ENCODE measurements at places on chromosomes 7 and 10. TPM values are rescaled to one million over a fixed set of nuclear protein-coding genes. Genes with fewer than 3 reads are reported as not detected.

- H3K27ac ChIP-seq = no peak overlapping the region
- peaks cover 9% of the 10 kb centered on the region for H3K36me3 ChIP-seq
- H3K4me3 ChIP-seq = no peak overlapping the region
- no peaks in the 10 kb centered on the region for H3K27me3 ChIP-seq
Measured at GRCh38 chr10:121803611-121804010, 124.2 kb downstream of the ATE1 start.

DNA sequence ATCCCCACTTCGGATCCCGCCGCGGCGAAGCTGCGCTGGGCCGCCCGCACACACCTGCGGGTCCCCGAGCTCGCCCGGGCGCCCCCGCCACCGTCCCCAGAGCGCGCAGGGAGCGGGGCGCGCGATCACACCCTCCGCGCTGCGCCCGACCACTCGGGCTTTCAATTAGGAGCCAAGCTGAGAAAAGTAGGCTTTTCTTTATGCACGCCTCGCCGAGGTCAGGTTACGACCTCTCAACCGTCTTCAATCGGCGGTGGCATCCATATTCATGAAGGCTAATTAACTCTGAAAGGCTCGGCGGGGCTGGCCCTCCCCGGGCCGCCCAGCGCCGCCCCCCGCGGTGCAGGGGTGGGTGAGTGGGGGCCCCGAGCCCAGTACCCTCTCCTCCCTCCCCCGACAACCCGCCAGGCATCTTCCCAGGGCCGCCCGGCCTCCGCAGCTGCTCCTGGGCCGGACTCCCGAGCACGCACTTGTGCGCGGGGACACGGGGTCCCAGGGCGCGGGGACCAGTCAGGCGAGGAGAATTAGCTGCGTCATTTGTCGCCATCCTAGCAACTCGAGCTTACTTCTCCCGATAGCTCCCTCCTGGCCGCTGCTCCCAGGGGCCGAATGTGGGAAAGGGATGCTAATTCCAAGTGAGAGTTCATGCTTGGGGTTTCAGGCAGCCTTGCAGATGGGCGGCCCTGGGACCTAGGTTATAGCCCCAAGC lies 155.5 kb upstream of the LYZL2 start:
- H3K4me1 ChIP-seq = peaks cover 25% of the 10 kb centered on the region
- H3K4me3 ChIP-seq = peak overlapping the region; percentile 80
- no peaks in the 10 kb centered on the region for H3K36me3 ChIP-seq
- DNase-seq = peak; percentile 91
- H3K27ac ChIP-seq = peak overlapping the region; percentile 91
- no peaks in the 10 kb centered on the region for H3K27me3 ChIP-seq

GRCh38 chr10:23157239-23157681 lies 34.9 kb upstream of the PTF1A start:
- no peak overlapping the region for H3K27ac ChIP-seq
- DNase-seq = no peak
- no peaks in the 10 kb centered on the region for H3K36me3 ChIP-seq
- H3K4me1 ChIP-seq = peaks cover 3% of the 10 kb centered on the region
- H3K4me3 ChIP-seq = no peak overlapping the region

- no peaks in the 10 kb centered on the region for H3K27me3 ChIP-seq
- no peak for DNase-seq
- no peaks in the 10 kb centered on the region for H3K4me1 ChIP-seq
- H3K4me3 ChIP-seq = no peak overlapping the region
Measured at GRCh38 chr10:125592897-125593296, 90.1 kb downstream of the TEX36 start.

DNA sequence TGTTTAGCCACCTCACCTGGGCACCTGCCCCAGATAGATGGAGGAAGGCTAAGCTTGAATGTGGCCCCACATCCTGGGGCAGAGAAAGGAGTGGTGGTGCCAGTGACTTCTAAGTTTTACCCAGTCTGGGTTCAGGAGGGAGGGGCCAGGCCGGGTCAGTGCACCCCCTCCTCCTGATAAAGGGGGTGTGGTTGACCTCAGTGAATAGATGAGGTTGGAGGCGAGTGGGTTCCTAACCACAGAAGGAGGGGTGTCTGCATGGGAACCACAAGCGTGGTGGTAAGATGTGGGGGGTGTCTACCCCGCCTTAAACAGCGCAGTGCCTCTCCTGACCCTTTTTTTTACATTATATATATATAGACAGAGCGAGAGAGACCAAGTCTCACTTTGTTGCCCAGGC lies 105.3 kb upstream of the KCTD7 start:
- H3K27ac ChIP-seq = no peak overlapping the region
- H3K27me3 ChIP-seq = no peaks in the 10 kb centered on the region
- H3K4me3 ChIP-seq = no peak overlapping the region
- no peak for DNase-seq
- H3K36me3 ChIP-seq = no peaks in the 10 kb centered on the region

The LOXL4 gene
- 1.4 TPM for polyA plus RNA-seq

GRCh38 chr10:100745882-100746783 lies 751 bp downstream of the PAX2 start:
- no peak overlapping the region for H3K4me3 ChIP-seq
- H3K4me1 ChIP-seq = peaks cover 18% of the 10 kb centered on the region
- peak; percentile 56 for DNase-seq

GRCh38 chr10:77037735-77038403 lies 599.7 kb downstream of the KCNMA1 start:
- H3K27ac ChIP-seq = no peak overlapping the region
- no peak for DNase-seq
- H3K27me3 ChIP-seq = no peaks in the 10 kb centered on the region
- H3K4me1 ChIP-seq = peaks cover 9% of the 10 kb centered on the region
- H3K4me3 ChIP-seq = no peak overlapping the region

GRCh38 chr7:140656548-140657515 lies 15.9 kb upstream of the ADCK2 start:
- peaks cover 3% of the 10 kb centered on the region for H3K4me1 ChIP-seq
- DNase-seq = no peak
- H3K27ac ChIP-seq = no peak overlapping the region

The SPDYE5 gene
- not detected for polyA plus RNA-seq

DNA sequence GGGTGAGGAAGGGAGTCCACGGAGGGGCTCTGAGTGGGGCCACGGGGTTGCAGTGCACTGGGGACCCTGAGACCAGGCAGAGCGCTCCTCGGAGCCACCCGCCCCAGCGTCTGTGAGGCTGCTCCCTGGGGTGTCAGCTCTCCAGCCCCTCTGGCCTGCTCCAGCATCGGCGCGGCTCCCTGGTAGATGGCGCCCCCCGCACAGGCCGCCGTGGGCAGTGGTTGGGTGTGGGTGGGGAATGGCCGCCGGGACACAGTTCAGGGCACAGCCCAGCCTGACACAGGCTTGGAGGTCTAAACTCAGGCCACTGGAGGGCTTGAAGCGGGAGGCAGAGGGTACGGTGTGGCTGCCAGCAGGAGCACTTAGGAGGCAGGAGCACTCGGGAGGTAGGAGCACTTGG lies 222.6 kb upstream of the PPP2R2D start:
- DNase-seq = no peak
- no peaks in the 10 kb centered on the region for H3K4me1 ChIP-seq
- H3K4me3 ChIP-seq = no peak overlapping the region
- no peaks in the 10 kb centered on the region for H3K36me3 ChIP-seq
- H3K27me3 ChIP-seq = no peaks in the 10 kb centered on the region

The EVX1 gene
- polyA plus RNA-seq = not detected

GRCh38 chr10:32949221-32949678 lies 8.8 kb downstream of the ITGB1 start:
- H3K4me1 ChIP-seq = peaks cover 46% of the 10 kb centered on the region
- no peak for DNase-seq
- H3K36me3 ChIP-seq = peaks cover 30% of the 10 kb centered on the region
- H3K27me3 ChIP-seq = no peaks in the 10 kb centered on the region
- H3K27ac ChIP-seq = no peak overlapping the region

GRCh38 chr7:129143724-129144094 lies 798 bp upstream of the TSPAN33 start:
- no peak for DNase-seq
- H3K4me3 ChIP-seq = peak overlapping the region; percentile 63
- H3K27me3 ChIP-seq = peaks cover 29% of the 10 kb centered on the region
- no peaks in the 10 kb centered on the region for H3K4me1 ChIP-seq
- no peak overlapping the region for H3K27ac ChIP-seq

GRCh38 chr7:147771344-147771743 lies 819.2 kb upstream of the C7orf33 start:
- H3K27ac ChIP-seq = no peak overlapping the region
- H3K4me3 ChIP-seq = no peak overlapping the region
- DNase-seq = no peak
- no peaks in the 10 kb centered on the region for H3K27me3 ChIP-seq

- DNase-seq = no peak
- peaks cover 28% of the 10 kb centered on the region for H3K27me3 ChIP-seq
- no peak overlapping the region for H3K27ac ChIP-seq
Measured at GRCh38 chr10:101106351-101106750, 24.7 kb upstream of the TLX1 start.

The OTUD1 gene
- polyA plus RNA-seq = 5.8 TPM

- H3K27ac ChIP-seq = peak overlapping the region; percentile 58
- H3K4me1 ChIP-seq = peaks cover 29% of the 10 kb centered on the region
- H3K4me3 ChIP-seq = no peak overlapping the region
- no peaks in the 10 kb centered on the region for H3K27me3 ChIP-seq
- no peak for DNase-seq
Measured at GRCh38 chr7:99562832-99563231, 4.4 kb downstream of the ZNF655 start.

DNA sequence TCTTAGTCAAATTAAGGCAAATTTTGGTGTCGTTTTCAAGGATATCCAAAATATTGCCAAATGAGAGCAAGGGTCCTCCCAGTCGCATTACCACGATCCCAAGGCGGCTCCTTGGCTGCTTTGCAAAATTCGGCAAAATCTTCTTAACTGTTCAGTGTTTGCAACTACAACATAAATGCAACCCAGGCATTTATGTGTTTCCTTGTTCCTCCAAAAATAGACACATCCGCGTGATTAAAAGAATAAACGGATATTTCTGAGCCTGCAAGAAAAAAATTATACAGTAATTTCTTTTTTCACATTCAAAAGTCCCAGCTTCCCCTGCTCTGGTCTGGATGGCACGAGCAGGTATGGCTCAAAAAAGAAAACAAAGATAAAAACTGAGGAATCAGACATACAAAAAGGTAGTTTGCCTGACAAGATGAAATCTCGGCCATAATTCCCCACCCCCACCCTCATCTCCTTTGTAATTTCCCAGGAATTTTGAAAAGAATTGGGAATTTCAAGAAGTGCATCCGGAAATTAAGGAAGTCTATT lies 6.0 kb downstream of the SKIDA1 start:
- H3K4me1 ChIP-seq = peaks cover 46% of the 10 kb centered on the region
- no peaks in the 10 kb centered on the region for H3K36me3 ChIP-seq

DNA sequence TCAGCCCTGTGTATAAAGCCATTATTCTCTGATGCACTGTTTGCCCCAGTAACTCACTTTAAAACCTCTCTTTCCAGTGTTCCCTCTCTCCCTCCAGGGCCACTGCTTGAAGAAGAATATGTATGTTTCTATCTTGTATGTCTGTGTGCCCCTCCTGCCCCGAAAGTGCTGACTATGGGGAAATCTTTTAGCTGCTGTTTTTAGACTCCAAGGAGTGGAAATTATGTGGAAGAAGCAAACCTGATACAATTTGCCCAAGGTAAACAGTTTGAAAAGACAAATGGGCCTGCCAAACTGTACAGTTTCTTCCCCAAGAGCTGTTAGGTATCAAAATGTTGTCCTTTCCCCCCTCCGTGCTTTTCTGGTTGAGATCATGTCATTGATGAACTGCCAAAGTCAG lies 3.4 kb downstream of the ADRA2A start:
- H3K36me3 ChIP-seq = no peaks in the 10 kb centered on the region
- H3K4me3 ChIP-seq = no peak overlapping the region
- peaks cover 23% of the 10 kb centered on the region for H3K27me3 ChIP-seq
- H3K4me1 ChIP-seq = no peaks in the 10 kb centered on the region

Data from SK-N-SH (cell line).